CD4-positive, alpha-beta T cell treated with Interleukin-12 subunit alpha and Interleukin-12 subunit beta, for 1 hour (primary cell): ENCODE measurements at places on chromosomes 3 and 15.

DNA sequence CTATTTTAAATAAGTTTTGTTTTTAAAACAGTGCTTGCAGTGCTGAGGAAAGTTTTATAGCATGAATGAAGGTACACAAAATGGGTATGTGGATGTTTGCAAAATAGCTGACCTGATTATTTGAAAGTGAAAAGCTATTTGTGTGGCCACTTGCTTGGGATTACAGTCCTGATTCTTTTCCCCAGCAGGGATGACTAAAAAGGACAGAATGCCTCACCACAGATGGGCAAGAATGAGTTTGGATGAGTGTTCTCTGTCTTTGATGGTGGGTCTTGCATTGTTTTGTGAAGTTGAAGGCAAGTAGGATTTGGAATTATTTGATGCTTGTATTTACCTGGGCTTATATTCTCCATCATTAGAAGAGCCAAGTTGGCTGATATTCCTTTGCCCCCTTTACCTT lies 48.8 kb upstream of the MEIS2 start:
- DNase-seq = no peak

DNA sequence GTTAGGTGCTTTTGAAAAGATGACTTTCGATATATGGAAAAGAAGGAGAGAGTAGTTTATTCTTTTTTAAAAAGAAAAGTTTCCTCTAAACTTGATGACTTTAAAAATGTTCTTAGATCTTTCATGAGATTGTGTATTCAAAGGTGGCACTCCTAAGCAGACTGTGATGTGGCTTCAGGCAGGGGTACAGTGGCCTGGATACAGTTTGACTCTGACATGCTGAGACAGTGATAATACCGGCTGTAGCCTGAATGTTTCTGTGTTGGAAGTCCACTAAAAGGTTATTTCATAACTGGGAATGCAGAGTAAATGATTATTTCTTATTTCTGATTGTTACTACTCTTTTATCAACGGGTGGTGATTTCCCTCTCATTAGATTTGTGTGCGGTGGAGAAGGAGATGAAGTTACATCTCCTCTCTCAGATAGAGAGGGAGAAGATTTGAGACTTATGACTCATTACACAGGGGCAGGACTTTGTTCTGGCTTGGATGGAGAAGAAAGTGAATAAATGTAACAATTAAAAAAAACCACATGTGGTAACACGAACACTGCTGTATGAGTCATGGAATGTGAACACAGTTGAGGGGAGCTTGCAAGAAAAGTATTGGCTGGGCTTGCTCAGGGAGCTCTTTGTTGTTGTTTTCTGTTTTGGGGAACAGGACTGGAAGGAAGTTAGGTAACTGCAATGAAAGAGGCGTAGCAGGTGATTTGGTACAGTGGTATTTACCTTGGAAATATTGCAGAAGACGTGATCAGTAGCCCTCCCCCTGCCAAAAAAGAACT lies 21.6 kb downstream of the SPTSSB start:
- DNase-seq = peak; percentile 37

GRCh38 chr15:87686339-87686738 lies 570.2 kb downstream of the NTRK3 start:
- DNase-seq = no peak

- DNase-seq = no peak
Observed at GRCh38 chr3:66393333-66394005, 107.4 kb downstream of the LRIG1 start.

GRCh38 chr15:92161039-92161670 lies 232.5 kb upstream of the ST8SIA2 start:
- no peak for DNase-seq

DNA sequence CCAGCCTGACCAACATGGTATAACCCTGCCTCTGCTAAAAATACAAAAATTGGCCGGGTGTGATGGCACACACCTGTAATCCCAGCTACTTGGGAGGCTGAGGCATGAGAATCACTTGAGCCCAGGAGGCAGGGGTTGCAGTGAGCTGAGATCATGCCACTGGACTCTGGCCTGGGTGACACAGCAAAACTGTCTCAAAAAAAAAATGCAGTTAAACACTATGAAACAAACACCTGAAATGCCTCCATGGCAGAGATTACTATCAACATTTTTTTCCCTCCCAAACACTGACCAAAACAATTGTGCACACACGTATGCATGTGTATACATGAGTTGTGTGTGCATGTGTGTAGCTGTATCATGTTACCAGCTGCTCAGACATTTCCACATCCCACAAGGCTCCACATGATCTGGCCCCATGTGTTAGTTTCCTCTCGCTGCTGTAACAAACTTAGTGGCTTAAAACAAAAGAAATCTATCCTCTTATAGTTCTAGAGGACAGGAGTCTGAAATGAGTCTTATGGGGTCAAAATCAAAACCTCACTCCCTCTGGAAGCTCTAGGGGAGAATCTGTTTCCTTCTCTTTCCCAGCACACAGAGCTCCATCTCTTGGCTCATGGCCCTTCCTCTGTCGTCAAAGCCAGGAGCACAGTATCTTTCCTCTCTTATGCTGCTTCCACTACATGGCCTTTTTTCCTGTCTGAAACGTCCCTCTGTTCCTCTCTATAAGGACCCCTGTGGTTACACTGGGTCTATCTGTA lies 34.5 kb downstream of the SLC41A3 start:
- DNase-seq = no peak

DNA sequence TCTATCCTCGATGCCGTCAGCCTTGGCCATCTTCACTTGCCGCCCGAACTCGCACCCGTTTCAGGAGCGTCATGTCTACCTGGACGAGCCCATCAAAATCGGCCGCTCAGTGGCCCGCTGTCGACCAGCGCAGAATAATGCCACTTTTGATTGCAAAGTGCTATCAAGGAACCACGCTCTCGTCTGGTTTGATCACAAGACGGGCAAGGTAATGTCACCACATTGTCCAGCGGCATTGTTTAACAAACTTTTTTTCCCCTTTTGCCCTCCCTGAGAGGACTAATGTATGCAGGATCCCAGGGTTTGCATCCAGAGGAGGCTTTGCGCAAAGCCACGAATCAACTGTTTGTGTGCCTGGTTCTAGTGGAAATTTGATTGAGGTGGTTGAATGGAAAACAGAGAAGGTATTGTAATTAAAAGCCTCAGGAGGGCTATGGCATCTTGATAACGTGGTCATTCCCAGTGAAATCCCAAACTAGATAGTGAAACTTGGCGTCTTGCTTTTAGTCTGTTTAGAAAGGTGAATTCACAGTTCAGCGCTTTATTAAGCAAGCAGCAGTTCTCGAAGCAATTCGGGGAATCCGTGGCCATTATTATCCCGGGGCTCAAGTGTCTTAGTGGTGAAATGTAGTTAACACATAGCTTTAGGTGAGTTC lies 1.7 kb downstream of the SLMAP start:
- DNase-seq = no peak

GRCh38 chr3:183586477-183586876 lies 31.0 kb upstream of the KLHL6 start:
- DNase-seq = peak; percentile 35

DNA sequence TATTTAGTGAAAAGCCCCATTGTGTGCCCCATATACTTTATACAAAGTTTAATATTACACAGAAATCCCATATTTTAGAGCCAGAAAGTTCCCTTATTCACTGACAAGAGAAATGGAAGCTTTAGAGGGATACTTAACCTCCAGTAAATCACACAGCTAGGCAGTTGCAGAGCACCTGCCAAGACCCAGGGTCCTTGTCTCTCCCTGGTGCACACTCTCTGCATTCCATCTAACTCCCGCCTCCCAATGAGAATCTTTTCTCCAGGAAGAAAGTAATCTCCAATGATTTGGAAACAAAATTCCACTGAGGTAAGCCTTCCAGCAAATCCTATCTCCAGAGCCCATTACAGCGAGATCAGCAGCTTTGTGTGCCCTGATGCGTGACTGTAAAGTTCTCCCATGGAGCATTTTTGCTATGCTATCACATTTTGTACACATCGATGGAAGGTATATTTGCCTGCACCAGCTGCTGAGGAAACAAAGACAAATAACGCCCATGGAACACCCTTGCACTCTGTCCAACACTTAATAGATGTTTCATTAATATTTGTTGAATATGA lies 41.4 kb downstream of the ULK4 start:
- DNase-seq = no peak

DNA sequence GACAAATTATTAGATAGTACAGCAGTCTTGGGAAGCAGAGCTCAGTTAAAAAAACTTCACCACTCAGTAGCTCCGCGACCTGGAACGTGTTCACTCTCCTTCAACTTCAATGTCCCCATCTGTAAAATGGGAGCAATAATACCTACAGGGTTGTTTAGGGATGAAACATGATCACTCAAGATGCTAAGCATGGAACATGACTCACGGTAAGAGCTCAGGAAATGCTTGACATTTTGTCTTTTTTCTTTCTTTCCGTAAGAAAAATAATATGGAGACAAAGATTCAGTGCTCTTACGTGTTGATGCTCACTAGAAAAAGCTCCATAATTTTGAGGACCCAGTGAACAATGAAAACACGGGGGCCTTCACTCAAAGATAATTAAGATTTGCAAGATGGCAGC lies 606.7 kb upstream of the MDFIC2 start:
- no peak for DNase-seq

GRCh38 chr3:126955004-126955790 lies 27.7 kb upstream of the PLXNA1 start:
- no peak for DNase-seq

DNA sequence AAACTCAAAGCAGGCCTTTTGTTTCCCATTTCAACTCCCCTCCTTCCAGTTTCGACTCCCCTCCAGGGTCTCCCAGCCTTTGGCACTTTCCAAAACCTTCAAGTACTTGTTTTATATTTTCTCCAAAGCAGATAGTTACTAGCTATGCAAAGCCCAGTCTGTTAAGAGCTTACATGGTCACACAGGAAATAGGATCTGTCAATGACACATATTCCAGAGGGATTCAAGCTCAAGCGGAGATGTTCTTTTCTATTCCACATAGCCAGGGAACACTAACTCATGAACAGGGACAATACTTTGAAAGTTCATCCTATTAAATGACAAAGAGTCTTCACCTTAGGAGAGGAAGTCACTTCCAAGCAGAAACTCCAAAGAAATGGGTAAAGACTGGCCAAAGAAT lies 18.6 kb downstream of the SUCLG2 start:
- DNase-seq = no peak

DNA sequence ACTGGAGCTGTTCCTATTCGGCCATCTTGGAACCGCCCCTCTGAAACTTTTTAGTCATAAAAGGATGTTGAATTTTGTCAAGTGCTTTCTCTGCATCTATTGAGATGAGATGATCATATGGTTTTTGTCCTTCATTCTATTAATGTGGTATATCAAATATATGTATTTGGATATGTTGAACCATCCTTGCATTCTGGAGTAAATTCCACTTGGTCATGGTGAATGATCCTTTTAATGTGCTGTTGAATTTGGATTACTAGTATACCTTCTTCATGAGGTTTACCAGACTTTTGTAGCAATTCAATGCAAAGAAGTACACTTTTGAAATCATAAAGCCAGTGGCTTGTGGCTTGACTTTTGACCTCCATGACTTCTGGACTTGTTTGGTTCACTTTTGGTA lies 33.4 kb upstream of the XRN1 start:
- DNase-seq = no peak

DNA sequence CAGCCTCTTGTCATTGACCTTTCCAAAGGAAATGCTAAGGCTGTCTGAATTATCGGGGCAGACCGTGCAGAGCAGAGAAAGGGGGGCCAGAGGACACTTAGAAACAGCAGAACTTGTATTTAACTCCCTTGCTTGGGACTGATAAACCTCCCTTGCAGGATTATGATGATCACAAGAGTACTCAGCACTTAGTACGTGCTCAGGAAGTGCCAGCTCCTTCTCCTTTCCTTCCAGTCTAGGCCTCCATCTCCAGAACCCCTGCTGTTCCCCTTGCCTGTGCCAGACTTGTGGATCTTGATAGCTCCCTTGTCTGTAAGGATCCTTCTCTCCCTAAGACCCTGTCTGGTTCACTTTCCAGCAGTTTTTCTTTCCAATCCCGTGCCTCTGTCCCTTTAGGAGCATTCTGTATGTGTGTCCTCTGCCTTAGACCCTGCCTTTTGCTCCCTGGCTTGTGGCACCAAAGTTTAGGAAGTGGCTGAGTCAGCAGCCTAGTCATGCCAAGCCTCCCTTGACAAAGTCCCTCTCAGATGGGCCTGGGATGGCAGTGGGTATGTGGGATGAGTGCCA lies 747 bp downstream of the SORD start:
- no peak for DNase-seq

- no peak for DNase-seq
Observed at GRCh38 chr3:185696039-185696438, 109.9 kb downstream of the SENP2 start.

DNA sequence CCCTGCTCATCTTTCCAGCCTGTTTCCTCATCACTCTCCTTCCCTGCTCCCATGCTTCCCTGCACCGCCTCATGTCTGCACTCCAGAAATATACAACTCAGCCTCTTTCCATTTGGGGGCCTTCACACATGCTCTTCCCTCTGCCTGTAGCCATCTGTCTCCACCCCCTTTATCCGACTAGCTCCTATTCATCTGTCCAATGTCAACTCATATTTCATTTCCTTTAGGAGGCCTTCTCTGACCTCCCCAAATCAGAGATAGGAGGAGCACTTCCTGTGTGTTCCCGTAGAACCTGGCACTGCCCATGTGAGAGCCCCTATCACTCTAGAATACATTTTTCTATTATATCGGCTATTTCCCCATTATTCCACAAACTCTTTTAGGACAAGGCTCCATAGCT lies 10.6 kb downstream of the ATP8B4 start:
- DNase-seq = no peak

DNA sequence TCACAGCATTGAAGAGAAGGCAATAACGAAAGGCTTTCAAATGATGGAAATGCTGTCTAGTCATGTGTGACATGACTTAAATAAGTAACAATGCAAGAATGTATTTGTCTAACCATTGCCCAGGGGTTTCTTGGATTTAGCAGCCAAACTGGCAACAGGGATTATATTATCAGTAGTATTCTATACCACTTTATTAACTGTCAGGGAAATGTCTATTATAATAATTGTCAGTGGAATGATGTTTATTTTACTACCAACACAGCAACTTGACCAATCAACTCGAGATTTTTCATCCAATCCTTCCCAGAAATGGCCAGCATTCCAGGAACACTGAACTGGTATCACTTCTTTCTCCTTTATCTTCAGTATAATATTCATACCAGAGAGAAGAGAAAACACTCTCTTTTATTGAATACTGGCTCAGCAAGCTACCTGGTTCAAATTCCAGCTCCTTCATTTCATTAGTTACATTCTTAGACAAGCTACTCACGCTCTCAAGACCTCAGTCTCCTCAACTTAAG lies 66.2 kb downstream of the FOXP1 start:
- DNase-seq = no peak

DNA sequence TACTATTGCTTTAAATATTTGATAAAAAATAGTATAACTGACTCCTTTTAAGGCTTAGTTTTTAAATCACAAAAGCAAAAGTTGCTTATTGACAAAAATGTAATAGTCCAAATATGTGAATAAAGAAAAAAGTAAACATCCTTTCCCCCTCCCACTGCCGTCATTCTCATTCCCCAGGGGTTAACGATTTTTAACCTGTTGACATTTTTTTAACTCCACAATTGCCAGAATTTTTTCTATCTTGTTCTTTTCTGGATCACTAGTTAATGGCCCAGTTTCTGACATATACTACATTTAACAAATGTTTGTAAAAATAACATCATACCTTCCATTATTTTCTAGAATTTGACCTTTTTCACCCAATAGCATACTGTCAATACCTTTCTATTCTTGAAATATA lies 60.6 kb upstream of the TCF12 start:
- DNase-seq = no peak

GRCh38 chr3:70298385-70298784 lies 14.1 kb downstream of the MDFIC2 start:
- DNase-seq = no peak
